ENCODE measurements at places on chromosomes 1 and 21.

DNA sequence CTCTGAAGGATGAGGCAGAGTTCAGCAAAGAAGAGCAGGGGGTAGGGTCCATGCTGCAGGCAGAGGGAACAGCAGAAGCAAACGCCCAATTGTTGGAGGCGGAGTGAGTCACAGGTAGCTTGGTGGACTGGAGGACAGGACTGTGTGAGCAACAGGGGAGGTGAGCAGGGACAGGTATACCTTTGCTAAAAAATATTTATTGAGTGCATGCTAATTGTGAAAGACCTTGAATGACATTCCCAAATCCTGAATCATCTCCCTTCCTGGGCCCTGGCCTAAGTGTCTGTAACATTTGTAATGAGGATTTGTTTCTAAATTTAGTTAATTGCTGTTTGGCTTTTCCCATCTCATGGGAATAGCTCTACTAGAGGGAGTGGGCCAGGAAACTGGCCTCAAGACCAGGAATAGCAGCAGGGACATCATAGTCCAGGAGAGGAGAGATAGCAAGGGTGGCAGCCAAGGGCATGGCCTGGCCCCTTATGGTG is 123.7 kb downstream of the FOXD2 start:
- DNase-seq: no peak

DNA sequence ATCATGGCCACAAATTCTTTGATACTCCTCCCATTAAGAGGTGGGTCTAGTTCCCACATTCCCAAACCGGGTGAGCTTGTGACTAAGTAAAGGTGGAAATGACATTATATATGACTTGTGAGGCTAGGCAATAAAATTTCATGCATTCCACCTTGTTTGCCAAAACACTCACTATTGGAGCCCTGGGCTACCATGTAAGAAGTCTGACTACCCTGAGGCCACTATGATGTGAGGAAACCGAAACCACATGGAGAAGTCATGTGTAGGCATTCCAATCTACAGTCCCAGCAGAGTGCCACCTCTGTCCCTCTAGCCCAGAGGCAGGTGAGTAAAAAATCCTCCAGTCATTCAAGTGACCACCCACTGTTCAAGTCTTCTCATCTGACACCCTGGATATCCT is 17.9 kb upstream of the SMG7 start:
- DNase-seq: no peak

DNA sequence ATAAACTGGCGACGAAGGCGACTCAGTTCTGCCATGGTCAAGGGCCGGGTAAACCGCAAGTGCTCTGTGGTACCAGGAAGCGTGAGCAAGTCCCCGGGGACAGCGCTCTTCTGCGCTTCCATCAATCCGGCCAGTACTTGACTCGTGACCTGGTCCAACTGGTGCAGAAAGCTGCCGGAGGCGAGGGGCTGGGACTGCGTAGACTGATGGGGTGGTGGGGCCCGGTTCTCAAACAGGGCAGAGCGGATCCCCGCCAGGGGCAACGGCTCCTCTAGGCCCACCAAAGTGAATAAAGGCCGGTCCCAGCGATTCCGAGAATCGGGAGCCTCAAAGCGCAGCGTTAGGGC is 852 bp downstream of the KTI12 start:
- peak; percentile 3 for DNase-seq

GRCh38 chr1:20141466-20141865 is 2.3 kb downstream of the PLA2G2F start:
- DNase-seq: no peak

DNA sequence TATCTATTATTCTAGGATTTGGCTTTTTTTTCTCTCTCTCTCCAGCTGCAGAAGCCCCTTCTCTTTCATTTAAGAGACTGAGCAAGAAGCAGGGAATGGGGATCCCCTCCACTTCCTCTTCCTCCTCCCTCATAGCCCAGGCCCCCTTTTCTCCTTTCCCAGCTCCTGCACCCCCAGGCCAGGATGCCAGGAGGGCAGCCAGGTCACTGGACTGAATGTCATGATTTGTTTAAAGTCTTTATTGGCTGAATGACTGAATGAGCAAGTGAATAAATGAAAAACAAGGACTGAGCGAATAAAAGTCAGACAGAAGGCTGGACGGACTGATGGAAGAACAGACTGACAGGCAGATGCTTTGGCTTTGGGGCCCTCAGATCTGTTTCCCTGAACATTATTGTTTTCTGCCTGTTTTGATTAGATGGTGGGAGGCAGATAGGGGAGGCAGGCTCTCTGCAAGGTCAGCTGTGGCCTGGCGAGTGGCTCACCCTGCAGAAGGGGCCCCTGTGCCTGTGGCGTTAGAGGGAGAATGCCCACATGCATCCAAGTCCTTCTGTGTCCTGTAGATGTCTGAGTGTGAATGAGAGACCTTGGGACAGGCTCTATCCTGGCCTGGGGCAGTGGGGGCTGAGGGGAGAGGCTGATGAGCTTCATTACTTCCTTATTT is 20.3 kb upstream of the ADGRB2 start:
- DNase-seq: no peak

DNA sequence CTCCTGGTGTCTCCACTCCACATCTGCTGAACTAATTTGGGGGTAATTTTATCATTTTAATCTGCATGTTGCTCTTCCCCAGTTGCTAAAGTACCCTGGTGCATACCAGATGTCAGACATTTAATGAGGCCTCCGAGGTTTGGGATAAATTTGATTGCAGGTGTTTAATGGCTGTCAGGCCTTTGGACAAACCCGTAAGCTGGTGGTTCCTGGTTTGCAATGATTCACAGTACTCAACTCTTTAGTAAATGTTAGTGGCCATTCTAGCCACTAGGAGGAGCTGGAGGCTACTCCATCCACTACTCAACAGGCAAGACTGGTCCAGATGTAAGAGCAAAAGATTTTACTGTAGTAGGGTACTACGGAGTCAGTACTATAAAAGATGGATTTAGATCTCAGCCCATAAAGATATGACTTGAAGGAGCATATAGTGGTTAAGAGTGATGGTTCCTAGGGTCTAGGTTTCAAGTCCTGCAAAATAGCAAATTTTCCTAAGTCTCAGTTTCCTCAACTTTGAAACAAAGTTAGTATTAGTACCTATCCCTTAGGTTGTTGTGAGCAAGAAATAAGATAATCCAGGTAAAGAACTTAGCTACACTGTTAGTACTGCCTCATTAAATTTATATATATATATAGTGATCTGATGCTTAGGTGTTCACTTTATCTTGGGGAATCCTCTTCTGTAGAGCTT is 132.8 kb downstream of the SNX7 start:
- DNase-seq: no peak

- no peak for DNase-seq
Observed at GRCh38 chr1:149929856-149930255, 2.3 kb upstream of the SF3B4 start.

- no peak for DNase-seq
Observed at GRCh38 chr1:179327679-179328078, 34.1 kb downstream of the SOAT1 start.

GRCh38 chr1:215590779-215591491 is 23.8 kb downstream of the KCTD3 start:
- DNase-seq: no peak

- DNase-seq: peak; percentile 66
Observed at GRCh38 chr1:201408176-201408833, 9.2 kb upstream of the LAD1 start.

GRCh38 chr21:45640001-45640887 is 3.3 kb upstream of the PCBP3 start:
- DNase-seq: no peak

GRCh38 chr1:31428436-31429221 is 15.6 kb downstream of the SERINC2 start:
- DNase-seq: no peak

DNA sequence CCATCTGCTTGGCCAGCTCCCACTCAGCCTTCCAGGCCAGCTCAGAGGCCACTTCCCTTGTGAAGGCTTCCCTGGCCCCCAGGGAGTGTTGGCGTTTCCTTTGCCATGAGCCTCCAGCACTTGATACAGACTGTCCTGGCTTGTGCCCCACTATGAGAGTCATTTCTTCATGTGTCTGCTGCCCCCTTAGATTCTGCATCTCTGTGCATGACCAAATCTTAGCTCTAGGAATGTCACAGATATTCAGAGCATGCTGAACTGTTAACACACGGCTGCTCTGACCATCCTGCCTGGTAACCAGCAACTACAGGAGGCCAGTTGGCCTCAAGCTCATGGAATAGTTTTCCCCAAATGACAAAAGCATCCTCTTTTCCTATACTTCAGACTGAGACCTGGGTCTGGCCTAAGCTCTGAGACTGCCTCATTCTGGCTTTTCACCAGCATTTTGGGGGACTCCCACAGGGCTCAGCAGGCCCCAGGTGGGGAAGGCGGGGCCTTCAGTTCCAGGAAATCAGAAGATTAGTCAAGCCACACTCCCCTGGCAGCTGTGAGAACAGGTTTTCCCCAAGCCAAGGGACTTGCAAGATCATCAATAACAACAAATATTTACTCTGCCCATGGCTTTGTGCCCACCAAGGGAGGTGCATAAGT is 182.6 kb upstream of the EDN2 start:
- DNase-seq: peak; percentile 55

DNA sequence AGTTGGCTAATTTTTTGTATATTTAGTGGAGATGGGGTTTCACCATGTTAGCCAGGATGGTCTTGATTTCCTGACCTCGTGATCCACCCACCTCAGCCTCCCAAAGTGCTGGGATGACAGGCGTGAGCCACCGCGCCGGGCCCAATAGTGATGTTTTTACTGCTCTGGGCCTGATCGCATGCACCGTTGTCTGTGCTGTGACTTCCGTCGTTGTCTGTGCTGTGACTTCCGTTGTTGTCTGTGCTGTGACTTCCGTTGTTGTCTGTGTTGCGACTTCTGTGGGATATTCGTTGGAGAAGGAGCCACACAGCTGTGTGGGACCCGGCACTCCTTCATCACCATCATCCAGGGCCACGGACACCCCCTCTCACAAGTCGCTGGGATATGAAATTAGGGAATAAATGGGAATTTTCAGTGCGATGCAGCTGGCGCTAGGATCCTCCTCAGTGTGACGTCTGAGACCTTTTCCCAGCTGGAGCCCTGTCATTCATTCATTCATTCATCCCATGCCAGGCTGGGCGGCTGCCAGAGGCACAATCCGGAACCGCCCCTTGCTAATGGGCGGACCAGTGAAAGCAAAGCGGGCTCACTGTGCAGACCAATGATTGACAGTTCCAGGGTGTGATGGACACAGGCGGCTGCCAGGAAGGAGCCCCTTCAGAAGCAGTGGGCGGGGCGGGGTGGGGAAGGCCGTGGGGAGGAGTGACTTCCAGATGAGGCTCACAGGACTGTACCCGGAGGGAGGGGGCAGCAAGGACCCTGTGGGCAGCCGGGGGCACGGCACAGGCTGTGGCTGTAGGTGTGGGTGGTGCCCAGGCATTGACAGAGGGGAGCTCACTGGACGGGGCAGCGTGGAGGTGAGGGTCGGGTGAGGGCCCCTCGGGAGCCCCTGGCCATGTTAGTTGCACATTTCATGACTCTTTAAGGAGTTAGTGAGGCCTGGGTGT is 48.9 kb downstream of the PRKCZ start:
- DNase-seq: no peak

DNA sequence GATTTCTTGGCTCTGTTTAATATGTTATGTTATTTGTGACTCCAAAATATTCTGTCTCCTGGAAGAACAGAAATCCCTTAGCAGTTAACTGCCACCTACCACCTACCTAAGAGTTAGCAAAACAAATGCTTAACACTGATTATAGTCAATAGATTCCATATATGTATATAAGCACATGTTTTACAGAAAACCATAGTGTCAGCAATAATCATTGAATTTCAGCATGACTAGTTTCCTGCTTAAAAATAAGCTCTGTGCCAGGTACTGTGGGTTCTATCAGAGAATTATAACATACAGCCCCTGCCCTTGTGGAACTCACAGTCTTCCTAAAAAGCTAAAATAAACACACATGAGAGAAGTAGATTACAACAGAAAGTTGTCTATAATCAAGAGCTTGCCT is 561.9 kb upstream of the CAMK1G start:
- DNase-seq: no peak

Data from stimulated activated CD4-positive, alpha-beta T cell treated with anti-CD3 and anti-CD28 coated beads, Interleukin-1b, Interleukin-23, amount 100 ng/mL, for 4 hours (primary cell).